ENCODE measurements at places on chromosomes 12 and 14. TPM values are rescaled to one million over a fixed set of nuclear protein-coding genes. Genes with fewer than 3 reads are reported as not detected.

DNA sequence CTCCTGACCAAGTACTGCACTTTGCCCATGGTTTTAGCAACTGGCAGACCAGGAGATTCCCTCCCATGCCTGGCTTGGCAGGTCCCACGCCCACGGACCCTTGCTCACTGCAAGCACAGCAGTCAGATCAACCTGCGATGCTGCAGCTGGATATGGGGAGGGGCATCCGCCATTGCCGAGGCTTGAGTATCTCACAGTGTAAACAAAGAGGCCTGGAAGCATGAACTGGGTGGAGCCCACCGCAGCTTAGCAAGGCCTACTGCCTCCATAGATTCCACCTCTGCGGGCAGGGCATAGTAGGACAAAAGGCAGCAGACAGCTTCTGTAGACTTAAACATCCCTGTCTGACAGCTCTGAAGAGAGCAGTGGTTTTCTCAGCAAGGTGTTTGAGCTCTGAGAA, 479.8 kb downstream of the FUT8 start:
- no peak for DNase-seq

DNA sequence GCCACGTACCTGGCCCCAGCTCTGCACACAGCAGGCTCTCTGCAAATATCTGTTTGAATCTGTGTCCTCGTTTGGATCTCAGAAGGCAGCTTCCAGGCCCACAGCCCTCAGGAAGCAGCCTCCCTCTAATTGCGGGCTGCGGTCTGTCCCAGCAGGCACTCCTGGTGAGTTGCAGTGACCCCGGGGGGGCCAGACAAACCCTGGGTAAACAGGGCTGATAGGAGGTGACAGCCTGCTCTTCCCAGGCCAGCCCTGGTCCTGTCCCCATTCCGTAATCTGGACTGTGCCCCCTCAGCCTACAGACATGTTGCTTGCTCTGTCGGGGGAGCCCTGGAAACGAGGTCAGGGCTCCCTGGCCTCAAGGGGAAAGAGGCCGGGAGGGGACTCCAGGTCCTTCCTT, 2.0 kb downstream of the FOXN4 start:
- DNase-seq: no peak

GRCh38 chr12:71295953-71296352, 138.2 kb upstream of the TSPAN8 start:
- no peak for DNase-seq

The GPRC5A gene
- total RNA-seq: 0.99 TPM

DNA sequence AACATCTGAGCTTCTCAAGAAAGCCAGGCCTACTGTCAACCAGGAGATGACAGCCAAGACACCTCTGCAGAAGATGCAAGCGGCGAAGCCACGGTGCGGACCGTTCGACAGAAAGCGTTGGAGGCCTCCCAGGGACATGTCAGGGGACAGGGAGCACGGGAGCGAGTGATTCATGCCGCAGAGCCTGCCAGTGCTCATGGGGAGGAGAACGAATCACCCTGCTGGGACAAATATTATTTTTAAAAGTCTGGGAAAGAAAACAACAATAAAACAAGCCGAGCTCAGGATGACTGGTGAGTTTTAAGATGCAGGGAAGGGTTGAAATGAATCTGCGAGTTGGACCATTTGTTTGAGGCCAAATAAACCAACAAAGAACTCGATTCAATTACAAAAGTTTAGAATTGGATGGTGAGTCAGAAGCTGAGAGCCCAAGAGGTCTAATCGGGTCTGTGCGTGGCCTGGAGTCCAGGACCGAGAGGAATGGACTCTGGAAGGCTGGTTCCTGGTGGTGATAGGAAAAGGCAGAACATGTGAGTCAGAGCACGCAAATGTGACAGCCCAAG, 91.0 kb downstream of the RBM19 start:
- DNase-seq: no peak

The TGFB3 gene
- total RNA-seq: 2.0 TPM

The FSCB gene
- not detected for total RNA-seq

The RNASE7 gene
- total RNA-seq: not detected

GRCh38 chr12:124578445-124578844, 11.0 kb upstream of the NCOR2 start:
- no peak for DNase-seq

- no peak for DNase-seq
Measured at GRCh38 chr12:24544368-24544767, 404.5 kb downstream of the BCAT1 start.

GRCh38 chr14:68407285-68407684, 385.6 kb downstream of the ZFP36L1 start:
- DNase-seq: no peak

The C14orf132 gene
- 1.3 TPM for total RNA-seq

DNA sequence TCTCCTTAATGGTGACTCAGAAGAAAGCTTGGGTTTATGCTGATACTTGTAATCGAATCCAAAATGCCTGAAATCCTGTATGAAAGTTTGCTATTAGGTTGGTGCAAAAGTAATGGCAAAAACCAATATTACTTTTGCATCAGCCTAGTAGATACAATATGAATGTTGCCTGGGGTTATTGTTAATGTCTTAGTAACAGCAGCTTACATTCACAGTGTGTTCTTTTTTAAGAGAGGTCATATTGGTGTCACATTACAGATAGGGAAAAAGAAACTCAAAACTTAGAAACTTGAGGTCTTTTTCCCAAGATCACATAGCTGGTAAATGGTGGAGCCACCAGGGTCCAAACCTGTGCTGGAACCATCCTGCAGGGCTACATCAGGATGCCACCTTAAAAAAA, 25.2 kb downstream of the SRGAP1 start:
- no peak for DNase-seq
